ENCODE measurements at places on chromosomes 2 and 18.

GRCh38 chr2:101173707-101174295 is 22.6 kb upstream of the TBC1D8 start:
- H3K27ac ChIP-seq = no peak overlapping the region
- no peak for DNase-seq
- no peaks in the 10 kb centered on the region for H3K4me1 ChIP-seq
- no peaks in the 10 kb centered on the region for H3K27me3 ChIP-seq
- H3K4me3 ChIP-seq = no peak overlapping the region

GRCh38 chr2:168198476-168199207 is 48.8 kb downstream of the STK39 start:
- no peak overlapping the region for H3K4me3 ChIP-seq
- DNase-seq = no peak
- H3K27ac ChIP-seq = no peak overlapping the region
- no peaks in the 10 kb centered on the region for H3K27me3 ChIP-seq
- no peaks in the 10 kb centered on the region for H3K4me1 ChIP-seq

- H3K4me3 ChIP-seq = no peak overlapping the region
- no peak for DNase-seq
- H3K27me3 ChIP-seq = no peaks in the 10 kb centered on the region
- H3K36me3 ChIP-seq = no peaks in the 10 kb centered on the region
Measured at GRCh38 chr2:216231867-216232266, 122.7 kb downstream of the XRCC5 start.

DNA sequence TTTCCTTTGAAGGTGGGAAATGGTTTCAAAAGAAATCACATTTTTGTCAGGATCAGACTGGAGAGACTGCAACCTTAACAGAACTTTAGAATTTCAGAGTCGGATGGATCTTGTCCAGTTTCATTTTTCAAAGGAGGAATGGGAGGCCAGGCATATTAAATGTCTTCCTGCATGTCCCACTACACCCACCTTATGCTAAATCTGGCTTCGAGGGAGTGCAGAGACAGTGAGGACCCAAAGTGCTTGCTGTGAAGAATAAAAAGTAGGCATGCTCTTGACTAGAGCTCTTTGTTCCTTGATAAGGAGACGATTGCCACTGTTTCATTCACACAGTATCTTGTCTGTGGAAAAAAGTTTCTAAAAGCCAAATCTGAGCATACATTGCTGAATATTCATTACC is 197.6 kb downstream of the SLC4A3 start:
- H3K4me1 ChIP-seq = no peaks in the 10 kb centered on the region
- no peaks in the 10 kb centered on the region for H3K27me3 ChIP-seq
- H3K4me3 ChIP-seq = no peak overlapping the region
- no peak for DNase-seq
- H3K36me3 ChIP-seq = no peaks in the 10 kb centered on the region
- no peak overlapping the region for H3K27ac ChIP-seq

GRCh38 chr2:32009516-32010256 is 1.1 kb downstream of the MEMO1 start:
- H3K27ac ChIP-seq = peak overlapping the region; percentile 90
- peaks cover 18% of the 10 kb centered on the region for H3K4me1 ChIP-seq
- H3K36me3 ChIP-seq = no peaks in the 10 kb centered on the region
- H3K27me3 ChIP-seq = no peaks in the 10 kb centered on the region
- H3K4me3 ChIP-seq = peak overlapping the region; percentile 77

GRCh38 chr2:42298996-42299754 is 61.8 kb downstream of the COX7A2L start:
- no peak overlapping the region for H3K4me3 ChIP-seq
- H3K4me1 ChIP-seq = no peaks in the 10 kb centered on the region
- no peaks in the 10 kb centered on the region for H3K27me3 ChIP-seq
- no peak for DNase-seq
- H3K36me3 ChIP-seq = no peaks in the 10 kb centered on the region
- H3K27ac ChIP-seq = no peak overlapping the region

GRCh38 chr2:216283038-216283900 is 89.0 kb downstream of the MARCHF4 start:
- no peaks in the 10 kb centered on the region for H3K36me3 ChIP-seq
- no peaks in the 10 kb centered on the region for H3K27me3 ChIP-seq
- no peak overlapping the region for H3K4me3 ChIP-seq
- peak; percentile 39 for DNase-seq
- no peak overlapping the region for H3K27ac ChIP-seq

GRCh38 chr2:73214120-73215035 is at the start of gene SMYD5:
Gene SMYD5, plus strand, starts transcription at chr2:73214245. Its CDS starts 22 bp downstream, at chr2:73214267.
- H3K4me3 ChIP-seq = peak within 1 kb of the TSS; percentile 72
- H3K4me1 ChIP-seq = peaks cover 3% of the 10 kb centered on the region
- H3K36me3 ChIP-seq = no peaks in the 10 kb centered on the region

Measured in testis (tissue), 5 donors.